Diencephalon (tissue), 1 donor: ENCODE measurements at places on chromosomes 3 and 15. TPM values are rescaled to one million over a fixed set of nuclear protein-coding genes. Genes with fewer than 3 reads are reported as not detected.

The LRTM1 gene
- total RNA-seq = not detected

The KBTBD13 gene
- not detected for total RNA-seq

The GASK1A gene
- total RNA-seq = 9.9 TPM

The XCR1 gene
- not detected for total RNA-seq

The CACNA2D2 gene
- total RNA-seq = 25.4 TPM

The ANKRD34C gene
- 0.92 TPM for total RNA-seq

The NRG4 gene
- total RNA-seq = 1.8 TPM

The CNTN3 gene
- 22.4 TPM for total RNA-seq

The WWTR1 gene
- 18.5 TPM for total RNA-seq

The ARPIN gene
- 24.5 TPM for total RNA-seq

The OCA2 gene
- total RNA-seq = 7.4 TPM

The ARPP21 gene
- total RNA-seq = 310 TPM

The CGNL1 gene
- total RNA-seq = 11.3 TPM

The ZNF860 gene
- 6.7 TPM for total RNA-seq

The MYRIP gene
- 13.8 TPM for total RNA-seq

The GCNT3 gene
- total RNA-seq = 1.8 TPM

The HGD gene
- total RNA-seq = 0.69 TPM

The NOX5 gene
- total RNA-seq = 0.23 TPM

The PLSCR2 gene
- total RNA-seq = not detected

The DUOXA2 gene
- not detected for total RNA-seq

The PRICKLE2 gene
- total RNA-seq = 69.9 TPM

The GOLGA8K gene
- 1.2 TPM for total RNA-seq

The IQCF5 gene
- not detected for total RNA-seq

The GPR27 gene
- 42.0 TPM for total RNA-seq

The DPH3 gene
- 37.1 TPM for total RNA-seq

The TRAK1 gene
- 48.9 TPM for total RNA-seq
